ENCODE measurements at places on chromosomes 3 and 15.

GRCh38 chr15:28107111-28107903, 8.2 kb upstream of the OCA2 start:
- no peak for DNase-seq

DNA sequence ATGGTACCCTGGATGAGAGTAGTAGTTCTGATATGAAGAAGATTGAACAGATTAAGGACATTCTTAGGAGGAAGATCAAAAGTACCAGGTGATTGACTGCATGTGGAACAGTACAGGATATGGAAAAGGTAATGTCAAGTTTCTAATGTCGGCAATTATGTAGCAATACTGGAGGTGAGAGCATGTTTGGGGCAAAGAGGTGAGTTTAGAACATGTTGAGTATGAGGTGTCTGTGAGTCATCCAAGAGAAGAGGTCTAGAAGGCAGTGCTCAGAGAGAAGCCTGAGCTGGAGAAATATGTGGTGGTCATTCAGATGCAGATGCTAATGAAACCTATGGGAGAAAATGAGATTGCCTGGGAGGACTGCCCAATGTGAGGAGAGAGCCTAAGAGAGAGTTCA, 305.6 kb downstream of the ZBTB20 start:
- DNase-seq = no peak

GRCh38 chr15:71597637-71598036, 212.7 kb upstream of the NR2E3 start:
- no peak for DNase-seq

DNA sequence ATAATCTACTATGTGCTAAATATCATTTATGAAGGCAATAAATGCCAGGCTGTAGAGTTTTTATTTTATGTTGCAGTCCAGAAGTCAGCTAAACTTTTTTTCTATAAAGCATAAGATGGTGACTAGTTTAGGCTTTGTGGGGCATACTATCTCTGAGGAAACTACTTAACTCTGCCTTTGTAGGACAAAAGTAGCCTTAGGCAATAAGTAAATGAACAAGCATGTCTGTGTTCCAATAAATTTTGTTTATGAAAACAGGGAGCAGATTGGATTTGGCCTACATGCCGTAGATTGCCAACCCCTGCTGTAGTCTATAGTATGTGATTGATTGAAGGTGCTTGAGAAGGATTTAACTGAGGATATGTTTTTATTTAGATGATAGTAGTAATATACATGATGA, 502.5 kb upstream of the NAALADL2 start:
- DNase-seq = no peak

GRCh38 chr3:58236527-58237237, 910 bp upstream of the ABHD6 start:
- no peak for DNase-seq

DNA sequence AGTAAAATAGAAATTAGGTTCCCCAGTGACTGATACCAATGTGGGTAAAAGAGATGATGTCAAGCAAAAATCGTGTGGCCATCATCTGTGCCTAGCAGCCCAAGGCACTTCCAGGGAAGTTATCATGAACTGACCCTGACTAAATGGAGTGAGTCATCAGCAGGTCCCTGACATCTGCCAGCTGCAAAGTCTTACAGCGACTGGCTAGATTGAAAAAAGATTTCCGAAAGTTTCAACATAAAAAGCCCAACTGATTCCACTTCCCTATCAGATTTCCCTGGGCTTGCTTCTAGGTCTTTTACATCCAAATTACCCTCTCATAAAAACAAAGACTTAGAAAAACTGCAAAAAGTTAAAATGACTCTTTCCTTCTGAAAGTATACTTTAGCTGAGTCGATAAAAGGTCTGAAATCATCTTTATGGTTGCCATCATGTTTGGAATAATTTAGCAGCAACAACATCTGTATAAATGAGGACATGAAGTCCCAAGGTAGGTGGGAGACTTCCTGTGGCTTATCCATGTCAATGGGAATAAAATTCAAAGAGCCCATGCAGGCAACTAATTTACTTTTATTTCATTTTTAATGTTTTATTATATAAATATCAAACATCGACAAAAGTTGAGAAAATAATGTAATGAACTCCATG, 342.8 kb downstream of the ERC2 start:
- no peak for DNase-seq

- DNase-seq = no peak
Observed at GRCh38 chr15:44711743-44712345, 527 bp downstream of the B2M start.

GRCh38 chr3:167837466-167837865, 101.9 kb downstream of the SERPINI1 start:
- no peak for DNase-seq

- no peak for DNase-seq
Observed at GRCh38 chr15:34214135-34214534, 4.2 kb upstream of the KATNBL1 start.

- DNase-seq = no peak
Observed at GRCh38 chr15:73373221-73373620, 4.5 kb upstream of the HCN4 start.

DNA sequence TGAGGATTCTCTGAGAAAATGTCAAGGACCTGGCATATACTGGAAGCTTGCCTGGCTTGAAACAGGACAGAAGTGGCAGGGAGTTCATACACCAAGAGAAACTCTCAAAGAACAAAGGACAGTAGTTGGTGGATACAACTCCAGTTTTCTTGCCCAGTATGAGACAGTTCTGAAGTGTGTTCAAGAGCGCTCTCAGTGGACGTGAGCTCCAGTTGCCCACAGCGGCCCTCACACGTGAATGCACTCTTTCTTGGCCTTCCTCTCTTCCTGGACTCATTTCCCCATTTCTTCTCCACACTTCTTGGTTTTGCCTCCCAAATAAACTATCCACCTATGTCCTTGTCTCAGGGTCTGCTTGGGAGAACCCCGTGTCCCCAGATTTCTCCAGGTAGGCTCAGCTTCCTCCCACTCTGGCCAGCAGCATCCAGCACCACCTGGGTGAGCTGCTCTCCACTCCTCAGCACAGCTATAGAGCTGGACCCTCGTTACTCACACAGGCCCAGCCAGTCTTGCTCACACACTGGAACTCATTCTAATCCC, 54.5 kb downstream of the DCLK3 start:
- no peak for DNase-seq

- DNase-seq = no peak
Observed at GRCh38 chr15:78055919-78056713, 21.4 kb downstream of the TBC1D2B start.

Data from NCI-H345 (cell line).